ENCODE measurements at places on chromosomes 12 and 14. TPM values are rescaled to one million over a fixed set of nuclear protein-coding genes. Genes with fewer than 3 reads are reported as not detected.

DNA sequence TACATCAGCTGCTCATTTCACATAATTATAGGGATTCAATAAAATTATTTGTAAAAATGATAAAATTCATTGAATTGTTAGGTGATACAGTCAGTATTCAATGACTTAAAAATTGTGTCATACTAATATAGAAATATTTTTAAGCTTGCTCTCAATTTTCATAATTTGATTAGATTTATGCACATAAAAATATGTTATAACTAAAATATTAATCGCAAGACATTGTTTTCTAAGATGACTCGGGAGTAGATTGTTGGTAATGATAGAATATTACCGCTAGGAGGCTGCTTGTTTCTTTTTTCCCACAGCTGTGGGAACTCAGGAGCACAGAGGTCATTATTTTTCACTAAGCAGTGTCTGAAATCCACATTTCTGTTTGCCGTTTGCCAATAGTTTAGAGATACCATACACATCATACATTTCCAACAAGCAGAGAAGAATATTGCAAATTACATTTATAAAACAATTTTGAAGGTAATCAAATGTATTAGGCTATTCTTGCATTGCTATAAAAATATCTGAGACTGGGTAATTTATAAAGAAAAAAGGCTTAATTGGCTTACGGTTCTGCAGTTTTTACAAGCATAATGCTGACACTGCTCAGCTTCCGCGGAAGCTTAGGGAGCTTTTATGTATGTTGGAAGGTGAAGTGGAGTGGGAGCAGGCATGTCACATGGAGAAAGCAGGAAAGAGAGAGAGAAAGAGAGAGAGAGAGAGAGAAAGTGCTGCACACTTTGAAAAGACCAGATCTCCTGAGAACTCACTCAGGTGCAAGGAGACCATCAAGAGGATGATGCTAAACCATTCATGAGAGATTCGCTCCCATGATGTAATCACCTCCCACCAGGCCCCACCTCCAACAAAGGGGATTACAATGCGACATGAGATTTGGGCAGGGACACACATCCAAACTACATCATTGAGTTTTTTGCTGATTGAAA, 9.2 kb downstream of the CD69 start:
- DNase-seq = no peak

GRCh38 chr12:21690704-21691368, 33.2 kb upstream of the LDHB start:
- DNase-seq = no peak

- DNase-seq = no peak
Measured at GRCh38 chr12:93991829-93992461, 156.4 kb upstream of the PLXNC1 start.

- no peak for DNase-seq
Measured at GRCh38 chr12:32273712-32274111, 125.6 kb upstream of the FGD4 start.

- no peak for DNase-seq
Measured at GRCh38 chr12:42342028-42342427, 16.1 kb downstream of the PPHLN1 start.

GRCh38 chr12:38123566-38124246, 192.9 kb upstream of the ALG10B start:
- DNase-seq = no peak

- no peak for DNase-seq
Measured at GRCh38 chr14:91223028-91223783, 21.3 kb downstream of the GPR68 start.

DNA sequence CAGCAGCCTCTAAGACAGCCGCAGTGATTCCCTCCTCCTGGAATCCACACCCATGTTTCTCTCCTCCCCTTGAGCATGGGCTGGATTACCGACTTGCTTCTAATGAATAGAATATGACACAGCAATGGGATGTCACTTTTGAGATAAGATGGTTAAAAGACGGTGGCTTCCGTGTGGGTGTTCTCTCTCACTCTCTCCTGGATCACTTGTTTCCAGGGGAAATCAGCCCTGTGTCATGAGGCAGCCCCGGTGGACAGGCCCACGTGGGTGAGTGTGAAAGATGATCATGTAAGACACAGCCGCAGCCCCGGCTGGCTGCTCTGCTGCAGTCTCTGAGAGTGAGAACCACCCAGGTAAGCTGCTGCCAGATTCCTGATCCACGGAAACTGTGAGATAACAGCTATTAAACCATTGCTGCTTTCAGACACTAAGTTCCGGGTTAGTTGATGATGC, 10.7 kb downstream of the MOAP1 start:
- no peak for DNase-seq

DNA sequence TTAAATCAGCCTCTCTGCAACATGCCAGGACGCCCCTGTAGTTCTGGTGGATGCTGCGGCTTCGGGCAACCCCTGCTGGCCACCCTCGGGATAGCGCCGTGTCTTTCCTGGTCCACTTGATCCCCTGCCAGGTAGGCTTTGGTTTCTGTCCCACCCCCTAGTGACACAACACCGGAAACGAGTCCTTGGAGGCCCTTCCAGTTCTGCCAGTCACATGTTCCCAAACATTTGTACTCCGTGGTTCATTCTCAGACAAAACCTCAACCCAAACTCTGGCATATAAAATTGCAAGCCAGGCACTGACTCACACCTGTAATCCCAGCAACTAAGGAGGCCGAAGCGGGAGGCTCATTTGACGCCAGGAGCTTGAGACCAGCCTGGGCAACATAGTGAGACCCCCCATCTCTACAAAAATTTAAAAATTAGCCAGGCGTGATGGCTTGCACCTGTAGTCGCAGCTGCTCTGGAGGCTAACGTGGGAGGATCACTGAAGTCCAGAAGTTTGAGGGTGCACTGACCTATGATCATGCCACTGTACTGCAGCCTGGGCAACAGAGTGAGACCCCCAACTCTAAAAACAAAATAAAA, 37.0 kb downstream of the RASAL1 start:
- DNase-seq = peak; percentile 81

- no peak for DNase-seq
Measured at GRCh38 chr12:98574110-98574509, 19.4 kb upstream of the SLC25A3 start.

DNA sequence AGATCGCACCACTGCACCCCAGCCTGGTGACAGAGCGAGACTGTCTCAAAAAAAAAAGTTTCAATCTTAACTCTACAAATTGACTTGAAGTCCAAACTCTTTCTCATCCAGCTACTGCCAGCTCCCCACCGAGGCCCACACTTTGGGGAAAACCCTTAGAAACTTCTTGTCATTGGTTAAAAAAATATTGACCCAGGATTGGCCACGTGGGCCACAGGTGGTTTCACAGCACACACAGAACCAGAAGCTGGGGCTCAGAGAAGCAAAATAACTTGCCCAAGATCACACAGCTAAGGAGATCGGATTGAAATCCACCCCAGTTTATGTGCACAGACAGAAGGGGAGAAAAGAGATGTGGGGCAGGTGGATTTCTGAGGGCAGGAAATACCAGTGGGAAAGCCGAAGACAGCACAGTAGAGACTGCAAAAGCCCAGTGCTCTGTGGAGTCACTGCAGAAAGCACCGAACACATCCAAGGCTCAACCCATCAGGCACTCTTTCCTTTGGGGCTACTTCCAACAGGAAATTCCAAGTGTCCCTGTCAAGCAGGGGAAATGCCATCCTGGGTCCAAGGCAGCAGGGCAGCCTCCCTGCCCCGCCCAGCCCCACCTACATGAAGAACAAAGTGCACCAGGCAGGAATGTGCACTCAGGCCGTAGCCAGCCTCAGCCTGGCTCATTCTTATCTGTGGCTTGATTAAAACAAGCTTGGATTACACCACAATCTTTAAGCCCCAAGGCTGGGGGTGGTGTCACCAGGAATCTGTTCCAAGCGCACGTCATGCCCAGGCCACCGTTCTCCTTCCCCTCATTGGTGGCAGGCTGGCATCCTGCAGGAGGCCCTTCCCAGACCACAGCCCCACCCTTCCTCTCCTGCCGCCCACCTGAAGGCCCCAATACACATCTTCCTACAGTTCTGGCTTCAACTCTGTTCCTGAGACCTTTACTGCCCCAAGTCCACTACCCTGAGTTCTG, 72.5 kb downstream of the ITPK1 start:
- DNase-seq = no peak

- no peak for DNase-seq
Measured at GRCh38 chr14:54823757-54824549, 78.7 kb downstream of the GCH1 start.

DNA sequence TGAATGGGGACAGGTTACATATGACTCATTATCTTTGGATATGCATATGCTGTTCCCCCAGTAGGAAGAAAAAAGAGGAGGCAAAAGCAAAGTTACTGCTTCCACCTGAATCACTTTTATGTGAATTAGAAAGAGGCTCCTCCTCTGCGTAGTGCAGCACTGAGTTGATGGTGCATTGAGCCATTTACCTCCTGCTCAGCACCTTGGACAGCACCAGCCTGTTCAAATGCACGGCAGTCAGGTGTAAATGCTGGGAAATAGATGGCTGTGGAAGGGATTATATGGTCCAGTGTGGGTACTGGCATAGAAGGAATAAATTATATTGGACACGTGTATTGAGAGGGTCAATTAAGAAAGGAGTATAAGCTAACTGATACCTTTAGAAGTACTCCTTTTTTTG, 541.9 kb upstream of the SEL1L start:
- DNase-seq = no peak

DNA sequence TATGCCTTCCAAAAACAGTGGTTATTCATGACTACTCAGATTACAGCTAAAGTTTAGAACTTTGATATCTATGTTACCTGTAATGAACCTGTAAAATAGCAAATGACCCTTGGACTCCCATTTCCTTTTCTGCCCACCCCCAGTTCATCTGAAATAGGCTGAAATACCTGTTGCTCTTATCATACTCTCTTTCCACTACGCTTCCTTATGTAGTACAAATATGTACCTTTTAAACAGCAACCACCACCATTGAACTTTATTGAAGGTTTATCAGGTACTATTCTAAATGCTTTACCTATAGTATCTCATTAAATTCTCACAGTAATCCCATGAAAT, 239.7 kb downstream of the SSPN start:
- DNase-seq = no peak

Gene ZBTB42
- total RNA-seq = 8.4 TPM

Gene CAPZA3
- total RNA-seq = not detected

Measured in kidney epithelial cell (primary cell).